ENCODE measurements at places on chromosomes 16 and 17. TPM values are rescaled to one million over a fixed set of nuclear protein-coding genes. Genes with fewer than 3 reads are reported as not detected.

CHST4 gene
- not detected for total RNA-seq

DNA sequence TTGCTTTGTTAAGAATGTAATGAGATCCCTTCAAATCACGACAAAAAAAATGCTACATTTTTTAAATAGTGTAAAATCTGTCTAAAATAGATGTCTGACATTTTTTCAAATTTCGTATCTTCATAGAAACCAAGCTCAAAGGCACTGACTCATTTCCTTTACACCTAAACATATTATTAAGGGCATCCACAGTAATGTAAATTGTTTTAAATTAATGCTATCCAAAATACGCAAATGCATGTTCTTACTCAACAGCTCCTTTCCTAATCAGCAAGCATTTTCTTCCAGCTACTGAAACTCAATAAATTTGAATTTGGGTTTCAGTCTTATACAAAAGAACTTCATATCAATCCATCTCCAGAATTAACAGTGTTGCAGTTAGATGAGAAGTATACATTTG lies 4.3 kb downstream of the C16orf87 start:
- H3K27me3 ChIP-seq = no peaks in the 10 kb centered on the region
- no peak for DNase-seq
- H3K4me3 ChIP-seq = no peak overlapping the region

TP53TG3 gene
- not detected for total RNA-seq

DNA sequence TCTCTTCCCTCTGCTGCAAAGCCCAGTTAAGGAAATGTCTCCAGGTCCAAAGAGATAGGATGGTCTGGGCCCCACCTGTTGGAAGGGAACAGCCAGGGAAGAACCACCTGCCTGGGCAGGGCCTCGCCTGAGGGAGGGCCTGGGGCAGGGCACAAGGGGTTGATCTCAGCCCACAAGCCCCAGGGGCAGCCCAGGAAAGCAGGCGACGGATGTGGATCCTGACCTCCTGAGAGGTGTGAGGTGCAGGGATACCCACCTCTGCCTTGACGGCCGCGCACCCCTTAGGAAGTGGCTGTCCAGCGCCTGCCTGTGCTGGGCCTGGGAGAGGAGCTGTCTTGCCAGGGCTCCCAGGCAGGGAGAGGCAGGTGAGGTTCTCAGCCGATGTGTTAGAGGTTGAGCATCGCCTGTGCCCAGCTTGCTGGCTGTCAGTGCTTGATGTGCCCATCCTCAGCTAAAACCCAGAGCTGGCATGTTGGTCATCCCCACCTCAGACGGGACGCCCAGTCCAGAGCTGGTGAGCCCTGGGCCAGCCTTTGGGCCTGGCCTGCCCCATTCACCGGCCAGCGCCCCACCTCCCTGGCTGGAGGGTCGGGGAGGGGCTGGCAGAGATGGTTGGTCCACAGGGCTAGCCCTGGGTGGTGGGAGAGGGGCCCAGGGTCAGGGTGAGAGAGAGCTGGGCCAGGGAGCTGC lies 434 bp downstream of the CEMP1 start:
- H3K27ac ChIP-seq = peak overlapping the region; percentile 94
- DNase-seq = no peak
- no peaks in the 10 kb centered on the region for H3K27me3 ChIP-seq
- peaks cover 4% of the 10 kb centered on the region for H3K4me1 ChIP-seq

DNA sequence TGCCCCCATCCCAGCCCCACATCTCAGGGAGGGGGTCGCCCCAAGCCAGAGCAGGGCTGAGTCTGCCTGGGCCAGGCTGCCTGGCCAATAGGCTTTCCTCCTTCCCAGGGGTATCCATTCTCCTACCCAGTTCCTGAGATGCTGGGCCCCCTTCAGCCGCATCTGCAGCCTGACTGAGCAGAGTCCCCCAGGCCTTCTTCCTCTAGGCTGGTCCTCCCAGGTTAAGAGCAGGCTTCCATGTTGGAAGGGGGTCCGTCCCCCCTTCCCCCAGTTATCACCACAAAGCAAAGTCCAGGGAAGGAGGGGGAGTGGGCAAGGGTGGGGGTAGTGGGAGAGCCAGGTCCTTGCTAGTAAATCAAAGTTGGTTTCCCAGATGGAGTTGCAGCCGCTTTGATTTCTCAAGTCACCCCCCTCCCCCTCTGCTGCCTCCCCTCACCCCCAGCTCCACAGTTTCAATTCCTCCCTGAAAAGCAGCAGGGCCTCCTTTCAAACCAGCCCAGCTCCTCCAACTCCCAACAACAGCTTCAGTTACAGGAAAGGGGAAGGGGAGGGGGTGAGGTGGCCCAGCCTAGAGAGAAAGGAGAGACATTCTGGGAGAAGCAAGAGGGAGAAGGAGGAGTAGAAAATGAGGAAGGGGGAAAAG lies 9.5 kb upstream of the FZD2 start:
- H3K4me1 ChIP-seq = peaks cover 75% of the 10 kb centered on the region
- DNase-seq = no peak

DNA sequence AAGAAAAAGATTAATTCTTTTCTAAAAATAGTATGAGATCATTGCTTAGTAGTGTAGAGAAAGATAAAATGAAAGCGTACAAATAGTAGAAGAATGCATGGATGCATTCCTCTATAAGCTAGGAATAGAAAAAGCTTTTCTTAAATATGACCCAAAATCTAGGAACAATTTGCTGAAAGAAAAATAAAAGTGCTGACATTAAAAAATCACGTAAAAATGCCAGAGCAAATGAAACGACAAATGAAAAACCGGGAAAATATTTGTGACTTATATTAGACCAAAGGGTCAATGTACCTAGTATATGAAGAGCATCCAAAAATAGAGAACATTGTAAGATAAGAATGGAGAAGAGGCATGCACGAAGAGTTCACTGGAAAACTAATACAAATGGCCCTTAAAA lies 149.5 kb upstream of the MON1B start:
- no peak for DNase-seq
- no peak overlapping the region for H3K4me3 ChIP-seq
- H3K27ac ChIP-seq = no peak overlapping the region
- no peaks in the 10 kb centered on the region for H3K4me1 ChIP-seq
- no peaks in the 10 kb centered on the region for H3K36me3 ChIP-seq

GRCh38 chr16:48383877-48384519 lies 1.2 kb downstream of the SIAH1 start:
- H3K4me3 ChIP-seq = peak overlapping the region; percentile 58
- peaks cover 10% of the 10 kb centered on the region for H3K4me1 ChIP-seq
- H3K36me3 ChIP-seq = no peaks in the 10 kb centered on the region
- peak overlapping the region; percentile 83 for H3K27ac ChIP-seq

KRT33A gene
- not detected for total RNA-seq

DNA sequence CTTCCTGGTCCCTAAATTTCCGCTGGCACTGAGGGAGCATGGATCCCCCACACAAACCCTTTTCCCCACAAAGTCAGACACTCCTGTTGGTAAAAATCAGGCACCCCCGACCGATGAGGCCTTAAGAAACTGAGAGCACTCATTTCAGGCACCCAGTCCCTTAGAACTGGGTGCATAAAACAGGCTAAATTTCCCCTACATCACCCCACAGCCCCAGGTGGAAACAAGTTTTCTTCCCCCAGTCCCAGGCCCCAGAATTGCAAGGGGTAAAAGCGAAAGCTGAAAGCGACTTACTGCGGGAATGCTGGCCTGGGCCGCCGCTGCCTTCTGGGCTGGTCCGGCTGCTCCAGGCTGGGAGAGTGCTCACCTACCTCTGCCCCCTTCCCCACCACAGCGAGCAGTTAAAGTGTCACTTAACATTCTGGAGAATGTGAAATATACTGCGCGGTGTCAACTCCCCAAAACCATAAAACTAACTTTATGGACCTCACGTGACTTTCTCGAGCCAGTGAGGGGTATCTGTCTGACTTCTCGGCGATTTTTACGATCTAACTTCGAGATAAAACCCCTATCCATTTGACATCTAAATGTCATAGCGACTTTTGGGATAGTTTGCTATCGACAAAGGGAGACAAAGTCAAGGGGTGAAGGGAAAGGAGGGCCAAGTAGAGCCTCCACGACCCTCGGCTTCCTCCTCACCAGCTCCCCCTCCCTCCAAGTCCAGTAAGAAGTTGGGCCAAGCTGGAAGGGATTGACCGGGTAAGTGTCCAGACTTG lies at the start of gene HOXB3:
Gene HOXB3, minus strand, starts transcription at position 411 of the 776 bp plus-strand sequence. CDS start 37,767 bp downstream, outside the sequence.
- H3K36me3 ChIP-seq = no peaks in the 10 kb centered on the region
- H3K27me3 ChIP-seq = peaks cover 12% of the 10 kb centered on the region
- H3K4me1 ChIP-seq = peaks cover 20% of the 10 kb centered on the region
- H3K4me3 ChIP-seq = peak within 1 kb of the TSS; percentile 20

DNA sequence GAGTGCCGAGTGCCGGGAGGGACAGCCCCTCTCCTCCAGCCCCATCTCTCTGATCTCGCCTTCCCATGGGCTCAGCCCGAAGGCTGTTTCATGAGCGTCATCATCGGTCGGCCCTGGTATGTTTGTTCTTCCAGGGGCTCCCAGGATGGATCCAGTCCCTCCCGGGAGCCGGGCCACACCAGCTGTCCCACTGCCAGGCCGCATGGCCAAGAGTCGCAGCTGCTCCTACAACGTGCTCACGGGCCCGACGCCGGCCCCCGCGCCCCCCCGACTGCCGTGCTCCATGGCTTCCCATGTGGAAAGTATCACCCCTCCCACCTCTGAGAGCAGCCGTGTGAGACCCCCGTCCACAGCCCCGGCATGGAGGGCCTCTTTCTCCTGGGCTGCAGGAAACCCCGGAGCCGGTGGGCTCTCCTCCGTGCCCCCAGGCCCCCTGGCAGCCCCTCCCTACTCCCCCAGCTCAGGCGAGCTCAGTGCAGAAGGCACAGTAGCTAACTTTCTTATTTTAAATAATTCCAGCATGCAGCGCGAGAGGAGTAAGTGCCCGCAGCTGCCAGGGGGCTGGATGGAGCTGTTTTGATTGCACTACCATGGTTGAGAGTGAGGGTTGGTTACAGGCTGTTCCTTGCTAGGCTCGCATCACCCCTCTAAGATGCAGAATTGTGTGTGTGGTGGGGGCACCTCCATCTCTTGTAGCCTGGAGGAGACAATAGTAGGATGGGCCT lies 26.6 kb upstream of the GSE1 start:
- H3K4me1 ChIP-seq = no peaks in the 10 kb centered on the region
- H3K4me3 ChIP-seq = no peak overlapping the region
- no peak overlapping the region for H3K27ac ChIP-seq
- H3K27me3 ChIP-seq = no peaks in the 10 kb centered on the region
- no peak for DNase-seq

- DNase-seq = no peak
- H3K27ac ChIP-seq = no peak overlapping the region
- H3K4me1 ChIP-seq = 0 out of 2 replicates have a peak, but pooled peaks cover 4% of the 10 kb centered on the region
- no peak overlapping the region for H3K4me3 ChIP-seq
- no peaks in the 10 kb centered on the region for H3K27me3 ChIP-seq
Measured at GRCh38 chr16:72787130-72787513, 260.8 kb downstream of the ZFHX3 start.

GRCh38 chr17:76369804-76370203 lies 14.6 kb upstream of the SPHK1 start:
- H3K4me3 ChIP-seq = no peak overlapping the region
- no peak for DNase-seq
- H3K27me3 ChIP-seq = no peaks in the 10 kb centered on the region

MAPK8IP3 gene
- 74.9 TPM for total RNA-seq

DNA sequence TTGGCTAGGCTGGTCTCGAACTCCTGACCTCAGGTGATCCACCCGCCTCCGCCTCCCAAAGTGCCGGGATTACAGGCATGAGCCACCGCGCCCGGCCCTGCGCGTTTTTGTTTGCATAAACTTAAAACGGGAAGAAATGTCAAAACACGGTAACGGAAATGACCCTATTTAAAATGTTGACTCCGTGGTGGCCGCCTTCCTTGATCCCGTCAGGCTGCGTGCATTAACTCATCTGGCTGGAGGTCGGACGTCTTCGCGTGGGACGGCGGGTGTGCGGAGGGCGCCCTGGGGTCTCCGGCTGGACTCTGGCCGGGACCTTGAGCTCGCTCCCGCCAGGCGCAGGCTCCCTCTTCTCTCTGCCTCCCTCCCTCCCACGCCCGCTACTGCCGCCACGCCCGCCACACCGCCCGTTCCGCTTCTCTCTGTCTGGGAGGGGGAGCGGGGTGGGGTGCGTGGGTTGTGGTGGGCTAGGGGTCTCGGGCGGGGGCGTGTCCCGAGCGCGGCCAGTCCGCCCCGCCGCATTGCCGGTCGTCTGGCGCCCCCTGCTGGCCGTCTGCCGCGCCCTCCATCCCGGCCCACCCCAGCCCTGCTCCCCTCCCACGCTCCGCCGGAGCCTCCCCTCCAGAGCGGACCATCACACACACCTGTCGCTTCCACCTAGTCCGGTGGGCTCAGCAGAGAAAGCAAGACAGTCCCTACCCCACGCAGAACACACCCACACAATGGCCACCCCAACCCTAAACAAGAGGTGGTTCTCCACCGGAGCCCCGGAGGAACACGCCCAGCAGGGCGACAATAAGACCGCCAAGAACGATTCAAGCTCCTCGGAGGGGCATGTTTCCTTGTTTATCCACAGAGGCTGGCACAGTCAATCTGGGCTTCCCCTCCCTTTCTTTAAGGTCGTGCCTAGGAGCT lies 1.2 kb upstream of the CCDC42 start:
- no peaks in the 10 kb centered on the region for H3K36me3 ChIP-seq
- H3K4me1 ChIP-seq = no peaks in the 10 kb centered on the region
- peak; percentile 61 for DNase-seq
- no peak overlapping the region for H3K27ac ChIP-seq
- no peaks in the 10 kb centered on the region for H3K27me3 ChIP-seq

PERCC1 gene
- total RNA-seq = 2.1 TPM

DNA sequence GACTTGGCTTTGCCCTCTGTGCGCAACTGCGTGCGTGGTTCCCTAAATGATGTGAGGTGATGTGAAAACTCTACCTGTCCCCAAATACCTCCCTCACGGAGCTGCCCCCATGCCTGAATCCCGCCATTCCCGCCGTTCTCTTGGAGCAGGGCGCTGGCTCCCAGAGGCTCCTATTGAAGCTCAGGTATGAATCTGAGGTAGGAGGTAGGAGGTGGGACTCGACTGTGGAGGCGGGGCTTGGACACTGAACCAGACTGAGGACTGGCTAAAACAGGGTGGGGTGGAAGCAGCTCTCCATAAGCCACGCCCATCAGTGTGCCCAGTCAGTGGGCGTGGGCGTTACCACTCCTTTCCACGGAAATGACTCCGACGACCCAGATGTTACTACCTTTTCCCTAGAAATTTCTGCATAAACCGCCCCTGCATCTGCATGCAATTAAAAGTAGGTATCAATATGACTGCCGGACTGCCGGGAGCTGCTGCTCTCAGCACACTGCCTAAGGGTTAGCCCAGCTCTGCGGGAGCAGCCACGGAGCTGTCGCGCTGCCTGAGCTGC lies 41.0 kb downstream of the FOXL1 start:
- no peaks in the 10 kb centered on the region for H3K27me3 ChIP-seq
- peak; percentile 51 for DNase-seq
- no peaks in the 10 kb centered on the region for H3K36me3 ChIP-seq
- H3K4me1 ChIP-seq = no peaks in the 10 kb centered on the region
- H3K4me3 ChIP-seq = peak overlapping the region; percentile 7
